ENCODE measurements at places on chromosomes 16 and 17.

- no peak for DNase-seq
Observed at GRCh38 chr17:42879596-42879985, 21.0 kb upstream of the G6PC1 start.

- no peak for DNase-seq
Observed at GRCh38 chr17:63786971-63787711, 13.2 kb downstream of the DDX42 start.

GRCh38 chr16:57722210-57722499 is 13.4 kb upstream of the KATNB1 start:
- no peak for DNase-seq

- DNase-seq, result no peak
Observed at GRCh38 chr17:80850817-80851216, 140.8 kb upstream of the CHMP6 start.

DNA sequence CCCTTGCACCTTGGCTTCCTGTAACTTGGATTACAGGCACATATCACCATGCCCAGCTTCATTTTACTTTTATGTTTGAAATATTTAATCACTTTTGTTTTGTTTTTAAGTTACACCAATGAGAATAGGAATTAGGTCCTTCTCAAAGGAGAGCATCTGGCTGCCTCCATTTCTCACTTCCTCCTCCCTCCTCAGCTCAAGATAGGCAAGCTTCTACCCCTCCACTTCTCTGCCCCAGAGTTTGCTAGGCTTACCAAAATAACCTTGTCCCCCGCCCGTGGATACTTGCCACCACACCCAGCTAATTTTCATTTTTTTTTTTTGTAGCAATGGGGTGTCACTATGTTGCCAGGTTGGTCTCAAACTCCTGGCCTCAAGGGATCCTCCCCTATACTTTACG is 17.9 kb downstream of the GABARAPL2 start:
- peak; percentile 29 for DNase-seq

DNA sequence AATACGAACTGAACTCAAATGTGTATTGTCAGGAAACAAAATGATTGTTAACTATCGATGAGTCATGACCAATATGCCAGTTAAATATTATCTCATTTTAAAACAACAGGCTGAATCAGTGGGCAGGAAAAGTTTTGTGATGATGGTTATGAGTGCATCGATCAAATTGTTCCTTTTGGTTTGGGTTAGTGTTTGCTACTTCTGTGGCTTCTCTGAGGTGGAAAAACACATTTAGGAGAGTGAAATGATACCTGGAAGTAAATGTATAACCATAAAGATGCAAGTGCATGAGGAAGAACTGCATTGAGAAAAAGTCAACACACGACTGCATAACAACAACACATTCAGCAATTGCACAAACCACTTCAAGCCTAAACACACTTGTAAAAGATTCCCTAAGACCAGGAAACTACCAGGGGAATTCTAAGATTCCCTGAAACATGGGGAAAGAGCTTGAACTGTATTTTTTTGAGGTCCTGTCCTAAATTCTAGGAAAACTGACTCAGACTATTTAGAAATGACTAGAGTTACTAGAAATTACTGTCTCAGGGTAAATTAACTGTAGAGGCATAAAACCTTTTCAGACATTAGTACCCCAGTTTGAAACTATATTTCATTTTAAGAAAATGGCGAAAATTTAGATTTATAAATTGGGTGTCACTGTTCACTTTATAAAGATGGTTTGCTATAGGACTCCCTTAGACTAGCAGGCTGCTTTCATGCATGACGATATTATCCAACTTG is 44.8 kb downstream of the CDYL2 start:
- no peak for DNase-seq

DNA sequence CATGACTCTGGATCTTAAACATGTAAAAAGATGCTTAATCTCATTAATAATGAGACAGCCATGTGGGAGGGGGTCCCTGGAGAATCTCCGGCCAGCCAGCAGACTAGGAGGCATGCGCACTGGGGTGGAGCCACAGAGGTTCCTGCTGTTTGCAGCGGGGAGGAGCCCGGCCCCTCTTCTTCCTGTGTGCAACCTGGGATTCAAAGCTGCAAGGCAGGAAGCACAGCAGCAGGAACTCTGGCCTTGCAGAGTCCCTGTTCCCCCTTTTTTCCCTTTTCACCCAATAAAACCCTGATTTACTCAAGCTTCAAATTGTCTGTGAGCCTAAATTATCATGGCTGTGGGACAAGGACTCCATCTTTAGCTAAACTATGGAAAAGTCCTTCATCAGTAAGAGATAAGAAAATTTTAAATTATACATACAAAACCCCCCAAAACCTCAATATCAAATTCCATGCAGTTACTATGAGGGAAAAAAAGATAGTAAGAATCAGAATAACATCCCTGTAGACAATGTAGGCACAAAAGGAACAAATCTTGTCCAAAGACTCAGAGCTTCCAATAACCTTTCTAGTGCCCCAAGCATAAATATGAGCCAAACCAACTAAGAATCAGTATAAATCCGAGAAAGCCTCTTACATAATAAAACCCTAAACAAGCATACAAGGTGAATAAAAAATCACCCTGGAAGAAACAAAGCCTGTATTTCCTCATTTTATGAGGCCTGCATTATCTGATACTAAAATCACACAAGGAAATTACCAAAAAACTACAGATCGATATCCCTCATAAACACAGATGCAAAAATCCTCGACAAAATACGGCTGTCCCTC is 12.1 kb downstream of the CFDP1 start:
- no peak for DNase-seq

DNA sequence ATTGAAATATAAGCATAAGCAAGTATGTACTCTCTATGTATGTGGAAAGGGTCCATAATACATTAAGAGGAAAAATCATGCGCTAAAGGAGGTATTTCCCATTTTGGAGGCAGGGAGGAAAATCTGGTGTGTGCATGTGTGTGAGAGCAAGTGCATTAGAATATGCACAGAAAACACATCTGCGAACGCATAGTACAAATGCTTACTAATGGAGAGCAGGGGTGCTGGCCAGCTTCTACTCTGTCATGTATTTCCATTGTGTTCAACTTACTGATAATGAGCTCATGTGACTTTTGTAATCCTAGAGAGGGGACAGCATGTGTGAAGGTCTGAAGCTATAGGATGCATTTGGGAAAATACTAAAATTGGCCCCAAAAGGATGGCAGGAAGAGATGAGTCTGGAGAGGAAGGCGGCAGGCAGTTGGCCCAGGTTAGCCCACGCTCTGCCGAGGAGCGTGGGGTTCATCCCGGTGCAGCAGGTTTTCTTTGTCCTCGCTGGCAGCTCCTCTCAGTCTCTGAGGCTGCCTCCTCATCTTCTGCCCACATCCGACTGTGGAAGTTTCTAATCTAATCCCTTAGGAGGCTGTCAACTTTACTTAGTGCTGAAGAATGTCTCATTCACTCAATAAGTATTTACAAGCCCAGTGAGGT is 17.8 kb upstream of the KSR1 start:
- no peak for DNase-seq

- DNase-seq, result no peak
Observed at GRCh38 chr17:67469208-67469980, 92.3 kb downstream of the PITPNC1 start.

GRCh38 chr16:50808929-50809538 is 67.1 kb downstream of the CYLD start:
- DNase-seq, result no peak

DNA sequence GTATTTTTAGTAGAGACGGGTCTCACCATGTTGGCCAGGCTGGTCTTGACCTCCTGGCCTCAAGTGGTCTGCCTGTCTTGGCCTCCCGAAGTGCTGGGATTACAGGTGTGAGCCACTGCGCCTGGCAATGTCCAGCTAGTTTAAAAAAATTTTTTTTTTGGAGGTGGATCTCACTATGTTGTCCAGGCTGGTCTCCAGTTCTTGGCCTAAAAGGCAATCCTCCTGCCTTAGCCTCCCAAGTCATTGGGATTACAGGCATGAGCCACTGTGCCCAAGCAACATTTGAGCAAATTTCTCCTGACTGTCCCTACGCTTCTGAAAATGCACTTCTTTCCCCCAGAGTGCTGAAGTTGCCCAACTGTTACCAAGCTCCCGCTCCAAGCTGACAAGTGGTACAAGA is 8.0 kb downstream of the MAP3K14 start:
- no peak for DNase-seq

DNA sequence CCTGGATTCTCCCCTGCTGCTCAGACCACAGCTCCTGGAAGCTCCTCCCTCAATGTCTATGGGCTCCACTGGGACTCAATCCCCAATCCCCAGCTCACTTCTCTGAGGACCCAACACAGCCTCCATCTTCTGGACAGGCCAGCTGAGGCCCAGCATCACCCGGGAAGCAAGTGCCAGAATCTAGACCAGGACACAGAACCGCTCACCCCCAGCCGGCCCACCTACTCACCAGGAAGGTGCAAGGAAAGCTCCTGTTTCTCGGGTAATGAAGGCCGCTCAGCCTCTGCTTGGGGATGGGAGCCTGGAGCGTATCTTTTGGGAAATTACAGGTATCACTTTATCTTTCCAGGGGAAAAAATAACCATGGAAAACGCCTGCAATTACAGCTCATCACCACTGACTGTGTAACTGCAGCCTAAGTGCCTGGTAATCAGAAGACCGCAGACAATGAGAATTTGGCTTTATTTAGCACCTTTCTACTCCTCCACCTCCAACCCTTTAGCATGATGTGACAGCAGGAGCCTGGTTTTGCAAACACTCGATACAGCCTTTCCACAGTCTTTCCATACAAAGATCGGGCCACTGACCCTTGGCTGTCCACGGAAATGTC is 49.6 kb upstream of the RPL38 start:
- no peak for DNase-seq

DNA sequence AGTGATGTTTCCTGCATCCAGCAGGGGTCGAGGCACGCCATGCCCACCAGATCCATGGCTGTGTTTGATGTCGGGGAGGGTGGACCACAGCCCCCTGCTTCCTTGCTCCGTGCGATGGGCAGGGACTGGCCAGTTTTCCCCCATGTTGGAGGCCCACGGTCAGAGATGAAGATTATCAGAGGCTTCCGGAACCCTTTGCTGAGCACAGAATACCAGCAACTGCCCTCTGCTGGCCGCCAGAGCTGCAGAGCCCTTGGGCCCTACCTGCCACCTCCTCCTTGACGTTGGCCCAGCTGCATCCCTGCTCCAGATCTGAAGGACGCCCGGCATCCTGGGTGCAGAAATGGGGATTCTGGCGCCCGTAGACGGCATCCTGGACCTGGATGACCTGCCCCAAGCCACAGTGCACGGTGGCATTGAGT is 23.7 kb upstream of the BCO1 start:
- DNase-seq, result peak; percentile 18

- DNase-seq, result no peak
Observed at GRCh38 chr16:54030451-54030850, 256.1 kb downstream of the IRX3 start.

DNA sequence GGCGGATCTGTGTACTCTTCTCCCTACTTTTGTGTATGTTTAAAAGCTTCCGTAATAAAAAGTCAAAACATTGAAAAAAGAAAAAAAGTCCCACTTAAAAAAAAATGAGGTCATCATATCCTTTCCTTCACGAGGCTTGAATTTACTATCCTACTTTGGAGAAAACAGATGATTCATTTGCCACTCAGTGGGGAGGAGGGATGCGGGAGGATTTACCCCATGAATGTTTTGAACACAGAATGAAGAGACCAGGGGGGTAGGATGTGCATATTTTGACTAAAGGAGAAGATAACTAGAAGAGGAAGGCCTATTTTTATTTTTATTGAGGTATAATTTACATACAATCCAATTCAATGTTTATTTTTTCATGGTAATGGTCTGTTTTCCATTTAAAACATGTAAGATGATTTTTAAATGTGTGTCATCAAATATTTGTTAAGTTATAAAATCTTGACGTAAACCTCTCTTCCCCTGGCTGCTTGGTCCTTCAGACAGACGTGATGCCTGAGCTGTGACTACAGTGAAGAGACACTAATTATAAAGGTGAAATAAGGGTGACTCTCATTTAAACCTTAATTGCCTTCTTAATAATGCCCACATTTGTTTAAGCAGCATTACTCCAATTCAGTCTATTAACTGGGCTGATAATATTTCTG is 135.4 kb upstream of the AXIN2 start:
- DNase-seq, result no peak

- DNase-seq, result peak; percentile 28
Observed at GRCh38 chr17:4436846-4437245, 3.1 kb downstream of the SPNS3 start.

- DNase-seq, result peak; percentile 78
Observed at GRCh38 chr17:77735081-77735565, 223.4 kb upstream of the TNRC6C start.

GRCh38 chr17:48240562-48241130 is 133.1 kb downstream of the SNX11 start:
- no peak for DNase-seq

GRCh38 chr17:9439851-9440250 is 135.8 kb downstream of the STX8 start:
- DNase-seq, result no peak

- no peak for DNase-seq
Observed at GRCh38 chr16:57530104-57530521, 6.3 kb downstream of the CCDC102A start.

DNA sequence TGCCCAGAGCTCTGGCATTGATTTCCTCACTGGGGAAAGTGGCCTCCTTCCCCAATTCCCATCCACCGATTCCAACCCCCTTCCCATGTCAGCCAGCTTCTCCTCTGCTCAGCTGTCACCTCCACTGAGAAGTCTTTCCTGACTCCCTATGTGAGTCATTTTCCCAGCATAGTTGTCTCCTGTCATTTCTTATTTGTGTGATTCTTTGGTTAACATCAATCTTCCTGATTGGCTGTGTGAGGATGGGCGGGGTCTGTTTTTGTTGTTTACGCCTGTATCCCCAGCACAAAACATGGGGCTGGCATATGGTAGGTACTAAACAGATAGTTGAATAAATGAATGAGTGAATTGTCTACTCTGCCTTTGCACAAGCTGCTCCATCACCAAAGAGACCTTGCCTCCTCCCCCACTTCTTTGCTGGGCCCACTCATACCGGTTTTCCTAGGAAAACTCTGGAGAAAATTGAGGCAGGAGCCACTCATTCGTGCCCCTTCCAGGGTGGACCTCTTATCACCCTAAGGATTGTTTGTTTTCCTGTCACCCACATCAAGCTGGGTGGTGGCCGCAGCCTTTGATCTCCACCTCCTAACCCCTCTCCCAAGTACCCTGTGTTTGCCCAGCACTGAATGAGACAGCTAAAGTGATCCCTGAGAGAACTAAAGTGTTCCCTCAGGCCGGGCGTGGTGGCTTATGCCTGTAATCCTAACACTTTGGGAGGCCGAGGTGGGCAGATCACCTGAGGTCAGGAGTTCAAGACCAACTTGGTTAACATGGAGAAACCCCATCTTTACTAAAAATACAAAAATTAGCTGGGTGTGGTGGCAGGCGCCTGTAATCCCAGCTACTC is 1.2 kb upstream of the GRB7 start:
- peak; percentile 21 for DNase-seq
